Activated naive CD8-positive, alpha-beta T cell treated with anti-CD3 and anti-CD28 coated beads for 36 hours (primary cell): ENCODE measurements at places on chromosomes 16 and 17. TPM values are rescaled to one million over a fixed set of nuclear protein-coding genes. Genes with fewer than 3 reads are reported as not detected.

- no peaks in the 10 kb centered on the region for H3K36me3 ChIP-seq
- no peaks in the 10 kb centered on the region for H3K27me3 ChIP-seq
- DNase-seq: no peak
- no peaks in the 10 kb centered on the region for H3K4me1 ChIP-seq
- no peak overlapping the region for H3K27ac ChIP-seq
Observed at GRCh38 chr16:48448841-48449481, 63.7 kb upstream of the SIAH1 start.

NLRP1 gene
- total RNA-seq: 17.2 TPM

GRCh38 chr16:87636741-87637140 is 34.4 kb downstream of the JPH3 start:
- H3K27me3 ChIP-seq: no peaks in the 10 kb centered on the region
- no peak for DNase-seq
- peaks cover 13% of the 10 kb centered on the region for H3K4me1 ChIP-seq
- H3K4me3 ChIP-seq: no peak overlapping the region
- H3K36me3 ChIP-seq: no peaks in the 10 kb centered on the region

- peaks cover 14% of the 10 kb centered on the region for H3K4me1 ChIP-seq
- no peak for DNase-seq
- no peaks in the 10 kb centered on the region for H3K27me3 ChIP-seq
Observed at GRCh38 chr17:7398612-7399011, 4.3 kb upstream of the PLSCR3 start.

GRCh38 chr17:900336-900934 is 79.1 kb downstream of the NXN start:
- no peaks in the 10 kb centered on the region for H3K4me1 ChIP-seq
- H3K36me3 ChIP-seq: no peaks in the 10 kb centered on the region
- H3K4me3 ChIP-seq: no peak overlapping the region
- peaks cover 79% of the 10 kb centered on the region for H3K27me3 ChIP-seq

CHST5 gene
- not detected for total RNA-seq

EPN3 gene
- total RNA-seq: not detected

- H3K36me3 ChIP-seq: no peaks in the 10 kb centered on the region
- no peaks in the 10 kb centered on the region for H3K4me1 ChIP-seq
- H3K27me3 ChIP-seq: no peaks in the 10 kb centered on the region
- no peak for DNase-seq
- no peak overlapping the region for H3K4me3 ChIP-seq
Observed at GRCh38 chr17:41428591-41429291, 4.4 kb upstream of the KRT37 start.

DNA sequence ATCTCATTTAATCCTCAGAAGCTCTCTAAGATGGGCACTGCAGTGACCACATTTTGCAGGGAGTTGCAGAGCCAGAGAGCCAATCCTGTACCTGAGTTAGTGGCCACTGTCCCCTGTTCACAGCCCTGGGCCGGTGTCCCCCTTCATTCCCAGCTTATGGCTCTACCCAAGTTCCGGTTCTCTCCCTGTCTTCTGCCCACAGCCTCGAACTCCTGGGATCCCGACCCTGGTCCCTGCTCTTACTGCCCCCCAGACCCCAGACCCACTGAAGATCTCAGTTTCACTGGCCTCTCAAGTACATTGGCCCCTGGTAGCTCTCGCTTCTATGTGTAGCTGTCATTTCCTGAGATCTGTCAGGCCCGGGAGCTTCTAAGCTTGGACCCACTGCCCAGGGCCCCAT is 12.2 kb downstream of the ASGR2 start:
- no peak overlapping the region for H3K4me3 ChIP-seq
- H3K27ac ChIP-seq: no peak overlapping the region
- no peaks in the 10 kb centered on the region for H3K36me3 ChIP-seq
- H3K4me1 ChIP-seq: no peaks in the 10 kb centered on the region
- no peaks in the 10 kb centered on the region for H3K27me3 ChIP-seq
- DNase-seq: no peak

ACSM2A gene
- total RNA-seq: not detected

NATD1 gene
- total RNA-seq: 1.1 TPM
